HT-29 (cell line): ENCODE measurements at places on chromosomes 5 and 9.
A peak's percentile ranks its signal among the peaks of the same experiment; 100 is the strongest.

DNA sequence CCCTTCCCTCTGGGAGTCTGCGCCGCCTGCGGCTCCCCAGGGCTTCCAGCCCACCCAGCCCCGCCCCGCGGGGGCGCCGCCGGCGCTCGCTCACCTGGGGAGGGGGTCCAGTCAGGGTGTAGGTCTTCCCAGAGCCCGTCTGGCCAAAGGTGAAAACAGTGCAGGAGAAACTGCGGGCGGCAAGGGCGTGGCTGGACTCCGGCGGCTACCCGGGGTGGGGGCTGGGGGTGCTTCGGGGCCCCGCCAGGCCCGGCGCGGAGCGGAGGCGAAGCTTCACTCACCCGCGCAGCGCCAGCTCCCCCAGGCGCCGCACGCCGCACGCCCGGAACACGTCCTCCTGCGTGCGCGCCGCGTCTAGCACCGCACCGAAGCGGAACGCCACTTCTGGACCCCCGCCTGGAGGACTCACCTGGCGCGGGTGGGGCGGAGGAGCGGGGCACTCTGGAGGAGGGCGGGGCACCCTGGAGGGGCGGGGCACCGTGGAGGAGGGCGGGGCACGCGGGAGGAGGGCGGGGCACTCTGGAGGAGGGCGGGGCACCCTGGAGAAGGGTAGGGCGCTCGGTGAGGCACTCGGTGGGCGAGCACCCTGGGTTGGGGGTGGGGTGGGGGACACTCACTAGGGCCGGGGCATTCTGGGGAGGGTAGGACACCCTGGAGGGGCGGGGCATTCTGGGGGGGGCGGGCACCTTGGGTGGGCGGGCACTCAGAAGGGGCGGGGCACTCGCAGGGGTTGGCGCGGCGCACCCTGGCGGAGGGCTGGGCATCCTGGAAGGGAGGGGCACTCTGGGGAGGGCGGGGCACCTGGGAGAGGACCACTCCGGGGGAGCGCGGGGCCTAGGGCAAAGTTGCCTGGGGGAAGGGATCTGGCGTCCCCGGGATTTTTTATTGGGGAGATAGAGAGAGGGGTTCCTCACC, 814 bp downstream of the KIF12 start:
- DNase-seq: peak; percentile 61

- DNase-seq: no peak
These were observed 272.6 kb downstream of the FANCC start for GRCh38 chr9:95044731-95045508.

DNA sequence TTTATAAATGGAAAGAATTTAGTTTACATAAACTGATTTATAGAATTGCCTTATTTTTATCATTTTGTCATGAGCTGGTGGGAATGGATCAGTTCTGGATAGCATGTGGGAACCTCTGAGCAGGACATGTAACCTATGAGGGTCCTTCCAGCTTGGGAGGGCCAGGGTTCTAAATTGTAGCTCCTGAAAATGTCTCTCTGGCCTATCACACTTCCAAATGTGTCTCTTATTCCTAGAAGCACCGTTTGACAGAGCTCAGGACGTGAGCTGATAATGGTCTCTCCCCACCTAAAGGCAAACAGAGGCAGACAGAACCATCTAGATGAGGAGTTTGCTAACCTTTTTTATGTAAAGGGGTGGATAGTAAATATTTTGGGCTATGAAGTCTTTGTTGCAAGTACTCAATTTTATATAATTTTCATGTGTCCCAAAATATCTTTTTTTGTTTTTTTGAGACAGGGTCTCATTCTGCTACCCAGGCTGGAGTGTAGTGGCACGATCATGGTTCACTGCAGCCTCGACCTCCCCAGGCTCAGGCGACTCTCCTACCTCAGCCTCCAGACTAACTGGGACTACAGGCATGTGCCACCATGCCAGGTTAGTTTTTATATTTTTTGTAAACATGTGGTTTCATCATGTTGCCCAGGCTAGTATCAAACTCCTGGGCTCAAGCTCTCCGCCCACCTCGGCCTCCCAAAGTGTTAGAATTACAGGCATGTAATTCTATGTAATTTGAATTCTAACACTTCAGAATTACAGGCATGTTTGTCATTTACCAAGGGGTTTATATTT, 4.0 kb downstream of the TRAF1 start:
- DNase-seq: no peak

GRCh38 chr9:37157726-37158377, 37.5 kb downstream of the ZCCHC7 start:
- DNase-seq: no peak

DNA sequence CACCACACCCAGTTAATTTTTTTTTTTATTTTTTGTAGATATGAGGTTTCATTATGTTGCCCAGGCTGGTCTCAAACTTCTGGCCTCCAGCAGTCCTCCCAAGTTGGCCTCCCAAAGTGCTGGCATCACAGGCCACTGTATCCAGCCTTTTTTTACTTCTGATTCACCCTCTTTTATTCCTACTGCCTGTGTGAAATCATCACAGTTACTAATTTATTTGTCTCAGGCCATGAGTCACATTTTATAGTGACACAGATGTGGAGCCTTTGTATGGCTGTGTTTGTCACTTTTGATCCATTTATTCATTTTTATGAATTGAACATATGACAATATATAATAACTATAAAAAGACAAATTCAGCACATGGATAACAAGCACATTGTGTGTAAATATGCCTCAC, 67.1 kb upstream of the SNX2 start:
- no peak for DNase-seq

DNA sequence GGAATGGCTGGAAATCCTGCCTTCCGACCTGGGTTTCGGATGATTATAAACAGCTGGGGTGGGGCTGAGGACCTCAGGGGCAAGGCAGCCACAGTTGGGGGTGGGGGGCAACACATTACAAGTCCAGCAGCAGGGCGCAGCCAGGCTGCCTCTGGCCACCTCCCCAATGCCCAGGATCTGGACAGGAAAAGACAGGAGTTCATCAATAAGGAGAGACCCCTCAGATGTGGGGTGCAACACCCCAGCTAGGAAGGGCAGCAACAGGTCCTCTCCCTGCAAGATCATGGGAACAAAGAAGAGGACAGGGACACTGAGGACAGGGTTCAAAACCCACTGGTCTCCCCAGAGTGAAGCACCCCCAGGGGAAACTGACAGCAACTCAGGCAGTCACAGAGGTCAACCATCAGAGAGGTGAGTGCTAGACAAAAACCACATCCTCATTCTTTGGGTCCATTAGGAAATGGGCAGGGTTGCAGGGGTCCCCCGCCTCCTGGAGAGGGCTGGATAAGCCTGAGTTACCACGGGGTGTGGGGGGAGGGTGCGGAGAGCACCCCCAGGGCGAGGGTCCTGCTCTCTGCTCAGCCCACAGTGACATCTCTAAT, 33.5 kb downstream of the SEMA4D start:
- DNase-seq: no peak

- peak; percentile 72 for DNase-seq
These were observed 11.1 kb upstream of the CEP72 start for GRCh38 chr5:600886-601541.

DNA sequence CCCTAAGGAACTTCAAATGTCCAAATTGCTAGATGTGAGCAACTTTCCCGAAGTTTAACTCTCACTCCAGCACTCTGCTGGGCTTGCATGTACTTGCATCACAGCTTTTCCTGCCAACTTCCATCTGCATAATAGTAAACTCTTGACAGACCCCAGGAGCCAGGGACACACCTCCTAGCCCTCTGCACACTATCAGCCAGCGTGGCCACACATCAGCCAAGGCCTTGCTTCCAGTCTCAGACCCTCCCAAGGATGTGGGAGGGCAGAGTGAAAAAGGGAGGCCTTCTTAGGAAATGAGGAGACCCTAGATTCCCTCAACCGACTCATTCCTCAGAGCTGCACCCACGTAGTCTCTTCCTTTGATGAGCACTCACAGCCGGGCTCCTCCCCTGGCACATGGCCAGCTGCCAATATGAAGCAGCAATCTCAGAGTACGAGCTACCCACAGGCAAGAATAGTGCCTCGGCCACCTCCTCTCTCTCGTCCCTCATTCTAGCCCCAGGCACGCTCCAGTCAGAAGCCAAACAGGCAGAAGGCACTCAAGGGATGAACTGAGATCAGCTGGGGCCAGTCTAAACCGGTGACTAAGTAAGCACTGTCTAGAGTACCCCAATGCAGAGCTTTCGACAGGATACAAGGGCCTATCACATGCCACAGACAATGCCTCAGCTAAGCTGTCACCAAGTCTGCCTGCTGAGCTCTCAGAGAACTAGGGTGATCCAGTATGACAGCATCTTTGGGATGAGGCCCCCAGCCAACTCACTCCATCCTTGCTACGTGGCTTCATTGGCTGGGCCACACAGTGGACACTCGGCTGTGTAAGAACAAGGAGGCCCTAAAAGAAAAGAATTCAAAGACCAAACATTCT, 2.3 kb downstream of the P4HA2 start:
- DNase-seq: peak; percentile 71

GRCh38 chr5:27788184-27788583, 749.8 kb upstream of the CDH9 start:
- no peak for DNase-seq

DNA sequence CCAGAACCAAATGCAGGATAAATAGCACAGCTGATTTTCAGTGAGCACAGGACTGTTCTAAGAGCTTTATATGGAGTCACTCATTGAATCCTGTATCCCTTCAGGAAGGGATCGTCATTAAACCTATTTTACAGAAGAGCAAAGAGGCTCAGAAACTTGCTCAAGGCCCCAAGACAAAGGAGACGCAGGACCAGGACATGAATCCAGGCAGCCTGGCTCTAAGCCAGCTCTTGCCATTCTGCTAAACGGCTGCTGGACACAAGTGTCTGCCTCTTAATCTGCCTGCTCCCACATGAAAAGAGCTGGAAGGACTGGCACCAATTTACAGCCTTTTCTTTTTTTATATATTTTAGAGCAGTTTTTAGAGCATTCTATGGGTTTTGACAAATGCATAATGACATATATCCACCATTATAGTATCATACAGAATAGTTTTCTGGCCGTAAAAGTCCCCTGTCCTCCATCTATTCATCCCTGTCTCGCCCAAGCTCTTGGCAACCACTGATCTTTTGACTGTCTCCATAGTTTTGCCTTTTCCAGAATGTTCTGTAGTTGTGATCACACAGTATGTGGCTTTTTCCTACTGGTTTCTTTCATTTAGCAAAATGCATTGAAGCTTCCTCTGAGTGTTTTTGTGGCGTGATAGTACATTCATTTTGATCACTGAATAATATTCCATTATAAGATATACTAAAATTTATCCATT, 37.5 kb downstream of the RETREG1 start:
- DNase-seq: no peak

DNA sequence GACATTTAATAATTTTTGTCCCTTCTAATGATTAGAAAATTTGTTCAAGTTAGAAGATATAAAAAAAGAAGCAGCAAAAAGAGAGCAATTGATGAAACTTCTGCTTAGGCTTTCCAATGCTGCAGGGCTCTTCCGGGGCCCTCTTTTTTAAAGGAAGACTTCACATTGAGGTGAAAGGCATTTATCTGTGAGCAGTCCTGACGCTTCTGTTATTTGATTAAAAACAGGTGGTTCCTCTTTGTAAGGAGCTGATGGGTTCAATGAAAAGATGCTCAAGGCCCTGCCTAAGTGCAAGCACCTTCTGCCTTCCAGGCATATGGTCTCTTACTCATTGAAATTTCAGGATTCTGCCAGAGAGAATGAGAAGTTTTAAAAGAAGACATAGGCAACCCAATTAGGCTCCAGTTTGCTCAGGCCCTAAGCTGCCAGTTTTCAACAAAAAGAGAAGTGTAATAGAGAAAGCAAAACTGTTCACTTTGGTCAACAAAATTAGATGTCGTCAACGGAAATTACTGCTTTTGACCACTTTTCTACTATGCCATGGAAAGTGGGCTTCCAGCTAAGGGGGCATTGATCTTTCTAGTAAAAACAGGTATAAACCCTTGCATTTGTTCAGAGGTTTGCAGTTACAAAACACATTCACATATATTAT, 100.2 kb downstream of the INSYN2B start:
- DNase-seq: no peak
